D721Med (cell line): ENCODE measurements at places on chromosomes 11 and 22.

- peak; percentile 92 for DNase-seq
These were observed 349.3 kb upstream of the B3GAT1 start for GRCh38 chr11:134761386-134761785.

DNA sequence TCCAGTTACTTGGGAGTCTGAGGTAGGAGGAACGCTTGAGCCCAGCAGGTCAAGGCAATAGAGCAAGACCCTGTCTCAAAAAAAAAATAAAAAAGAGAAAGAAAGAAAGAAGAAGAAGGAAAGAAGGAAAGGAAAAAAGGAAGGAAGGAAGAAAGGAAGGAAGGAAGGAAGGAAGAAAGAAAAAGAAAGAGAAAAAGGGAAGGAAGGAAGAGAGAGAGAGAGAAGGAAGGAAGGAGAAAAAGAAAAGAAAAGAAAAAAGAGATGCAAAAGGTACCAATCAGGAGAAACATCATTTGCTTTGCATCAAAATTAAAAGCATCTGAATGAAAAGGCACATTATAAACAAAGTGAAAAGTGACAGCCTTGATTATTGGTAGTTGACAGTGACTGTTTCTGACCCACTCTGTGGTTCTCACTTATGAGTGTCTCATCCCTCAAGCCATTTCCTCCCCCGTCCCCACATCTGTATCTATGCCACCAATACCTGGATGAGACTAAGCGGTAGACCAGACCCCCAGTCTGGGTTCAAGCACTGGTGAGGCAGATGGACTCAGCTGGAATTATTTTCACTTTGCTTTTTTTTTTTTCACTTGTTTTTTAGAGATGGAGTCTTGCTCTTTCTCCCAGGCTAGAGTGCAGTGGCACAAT, 33.0 kb upstream of the XBP1 start:
- DNase-seq = no peak

DNA sequence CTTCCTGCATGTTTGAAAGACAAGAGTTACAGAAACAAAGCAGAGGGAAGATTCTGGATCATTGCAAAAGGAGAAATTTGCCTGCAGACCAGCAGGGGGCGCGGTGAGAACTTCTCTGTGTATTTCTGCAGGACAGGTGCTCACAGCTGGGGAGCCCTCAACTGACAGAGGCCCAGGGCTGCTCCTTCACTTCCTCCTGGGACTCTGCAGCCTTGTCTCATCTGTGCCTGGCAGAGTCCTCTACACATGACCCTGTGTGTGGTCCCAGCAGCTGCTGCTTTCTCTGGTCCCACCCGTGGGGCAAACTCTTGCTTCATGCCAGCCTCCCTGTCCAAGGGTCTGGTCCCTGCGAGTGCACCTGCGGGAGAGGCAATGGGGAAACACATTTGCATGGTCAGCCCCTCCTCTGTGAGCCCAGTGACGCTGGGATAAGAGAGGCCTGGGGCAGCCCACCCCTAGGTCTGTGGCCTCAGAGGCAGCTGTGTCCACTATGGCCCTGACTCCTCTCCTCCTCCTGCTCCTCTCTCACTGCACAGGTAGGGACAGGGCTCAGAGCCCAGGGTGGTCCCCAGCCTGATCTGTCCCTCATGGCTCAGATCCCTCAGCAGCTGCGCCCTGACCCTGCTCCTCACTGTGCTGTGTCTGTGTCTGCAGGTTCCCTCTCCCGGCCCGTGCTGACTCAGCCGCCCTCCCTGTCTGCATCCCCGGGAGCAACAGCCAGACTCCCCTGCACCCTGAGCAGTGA, 43.2 kb upstream of the VPREB1 start:
- no peak for DNase-seq

- DNase-seq = peak; percentile 13
These were observed 4.0 kb upstream of the NRXN2 start for GRCh38 chr11:64726867-64727530.

DNA sequence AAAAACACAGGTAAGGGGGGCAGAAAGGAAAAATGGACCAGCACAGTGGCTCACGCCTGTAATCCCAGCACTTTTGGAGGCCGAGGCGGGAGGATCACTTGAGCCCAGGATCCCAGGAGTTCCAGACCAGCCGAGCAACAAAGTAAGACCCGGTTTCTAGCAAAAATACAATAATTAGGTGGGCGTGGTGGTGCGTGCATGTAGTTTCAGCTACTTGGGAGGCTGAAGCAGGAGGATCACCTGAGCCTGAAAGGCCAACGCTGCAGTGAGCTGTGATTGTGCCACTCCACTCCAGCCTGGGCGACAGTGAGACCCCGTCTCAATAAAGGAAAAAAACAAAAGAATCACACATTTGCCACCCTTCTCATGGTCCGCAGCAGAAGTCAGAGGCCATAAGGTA, 519.4 kb downstream of the BRD1 start:
- no peak for DNase-seq

GRCh38 chr11:23023319-23023718, 163.0 kb upstream of the CCDC179 start:
- no peak for DNase-seq

DNA sequence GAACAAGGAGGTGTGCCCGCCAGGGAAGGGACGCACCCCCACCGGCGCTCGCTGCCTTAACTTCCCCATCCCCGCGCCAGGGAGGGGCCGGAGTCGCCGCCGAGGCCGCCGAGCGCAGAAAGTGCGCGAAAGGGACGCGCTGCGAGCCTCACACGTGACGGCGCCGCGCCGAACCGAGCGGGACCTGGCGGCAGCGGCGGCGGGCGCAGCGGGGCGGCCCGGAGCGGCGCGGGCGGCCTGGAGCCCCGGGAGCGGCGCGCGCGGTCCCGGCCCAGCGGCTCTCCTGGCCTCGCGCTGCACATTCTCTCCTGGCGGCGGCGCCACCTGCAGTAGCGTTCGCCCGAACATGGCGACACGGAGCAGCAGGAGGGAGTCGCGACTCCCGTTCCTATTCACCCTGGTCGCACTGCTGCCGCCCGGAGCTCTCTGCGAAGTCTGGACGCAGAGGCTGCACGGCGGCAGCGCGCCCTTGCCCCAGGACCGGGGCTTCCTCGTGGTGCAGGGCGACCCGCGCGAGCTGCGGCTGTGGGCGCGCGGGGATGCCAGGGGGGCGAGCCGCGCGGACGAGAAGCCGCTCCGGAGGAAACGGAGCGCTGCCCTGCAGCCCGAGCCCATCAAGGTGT, at the start of gene SORL1:
Gene SORL1 (plus strand): TSS at position 329 of the 623 bp plus-strand sequence. CDS start 18 bp downstream, at position 347.
- peak; percentile 61 for DNase-seq

DNA sequence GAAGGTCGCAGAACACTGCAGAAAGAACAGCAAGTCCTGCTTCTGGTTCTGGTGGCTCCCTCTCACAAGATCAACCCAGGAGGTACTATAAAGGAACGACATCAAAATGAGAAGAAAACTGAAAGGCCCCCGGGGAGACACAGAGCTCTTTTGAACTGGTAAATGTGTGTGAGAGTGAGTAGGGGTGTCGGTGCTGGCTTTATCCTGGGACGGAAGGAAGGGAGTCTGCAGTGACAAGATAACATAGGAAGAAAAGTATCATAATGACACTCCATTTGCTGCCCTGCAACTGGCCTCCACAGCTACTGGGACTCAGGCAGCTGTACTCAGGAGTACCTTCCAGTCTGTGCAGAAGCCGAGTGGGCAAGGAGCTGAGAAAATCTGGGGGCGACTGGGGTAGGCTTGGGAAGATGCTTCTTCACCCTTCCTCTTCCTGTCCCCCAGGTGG, 60.9 kb downstream of the ENTHD1 start:
- no peak for DNase-seq

- no peak for DNase-seq
These were observed 80.9 kb downstream of the FAM76B start for GRCh38 chr11:95708681-95709080.

DNA sequence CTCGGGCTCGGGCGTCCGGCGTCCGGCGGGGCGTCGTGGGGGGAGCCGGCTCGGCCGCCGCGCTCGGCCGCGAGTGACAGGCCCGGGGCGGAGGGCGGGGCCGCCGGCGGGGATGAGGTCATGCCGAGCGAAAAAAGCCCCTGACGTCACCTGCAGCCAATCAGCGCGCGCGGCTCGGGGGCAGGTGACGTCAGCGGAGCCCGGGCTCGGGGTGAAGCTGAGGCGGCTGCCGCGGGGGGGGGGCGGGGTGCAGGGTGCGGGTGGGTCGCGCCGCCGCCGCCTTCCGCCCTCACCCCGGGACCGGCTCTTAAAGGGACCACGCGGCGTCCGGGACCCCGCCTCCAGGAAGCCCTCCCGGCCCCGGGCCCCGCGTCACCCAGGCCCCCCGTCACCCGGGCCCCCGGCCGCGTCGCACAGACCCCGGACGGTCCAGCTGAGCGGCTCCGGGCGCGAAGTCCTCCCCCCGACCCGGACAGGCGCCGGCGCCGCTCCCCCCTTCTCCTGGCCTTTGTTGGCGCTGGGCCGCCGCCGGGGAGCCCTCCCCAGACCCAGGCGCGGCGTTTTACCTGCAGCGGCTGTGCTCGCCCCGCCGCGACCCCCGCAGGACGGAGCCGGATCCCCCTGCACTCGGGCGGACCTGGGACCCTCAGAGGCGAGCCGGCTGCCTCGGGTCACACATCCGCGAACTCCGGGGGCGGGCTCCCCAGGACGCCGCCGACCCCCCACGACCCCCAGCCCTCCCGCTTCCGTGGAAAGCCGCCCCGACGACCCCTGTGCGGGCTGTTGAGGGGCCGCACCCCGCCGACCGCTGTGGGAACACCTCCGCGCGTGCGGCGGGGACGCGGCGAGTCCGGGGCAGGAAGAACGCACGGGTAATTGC, at the start of gene DUSP8:
Gene DUSP8 (minus strand): TSS at position 75 of the 880 bp plus-strand sequence. CDS start 6,445 bp downstream, outside the sequence.
- DNase-seq = peak; percentile 70

GRCh38 chr11:65551572-65552387, 6.4 kb downstream of the LTBP3 start:
- no peak for DNase-seq

DNA sequence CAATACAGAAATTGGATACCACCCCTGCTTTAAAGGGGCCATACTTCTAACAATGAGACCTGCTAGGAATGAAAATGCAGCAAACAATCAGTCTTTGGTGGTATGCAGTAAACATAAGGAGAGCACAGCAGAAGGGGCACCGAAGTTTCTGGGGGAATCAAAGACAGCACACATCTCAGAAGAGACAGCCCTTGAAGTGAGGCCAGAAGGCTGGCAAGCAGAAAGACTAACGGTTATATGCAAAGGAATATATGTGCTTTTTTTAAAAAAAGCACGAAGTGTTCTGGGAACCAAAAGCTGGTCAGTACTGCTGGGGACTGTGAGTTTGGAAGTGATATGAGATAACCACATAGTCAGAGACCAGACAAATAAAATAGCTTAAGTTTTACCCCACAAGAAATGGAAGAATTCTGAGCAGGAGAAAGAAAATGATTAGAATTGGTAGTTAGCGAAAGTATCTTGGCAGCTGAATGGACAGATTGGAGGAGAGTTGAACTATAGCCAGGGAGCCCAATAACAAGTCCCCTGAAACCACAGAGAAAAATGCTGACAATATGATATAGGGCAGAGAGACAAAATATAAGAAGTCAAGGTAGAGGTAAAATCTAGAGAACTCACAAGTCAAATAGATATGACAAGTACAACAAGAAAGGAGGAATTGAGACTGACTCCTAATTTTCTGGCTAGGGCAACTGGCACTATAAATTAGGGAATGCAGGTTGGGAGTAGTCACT, 125.7 kb downstream of the MRTFA start:
- DNase-seq = no peak

DNA sequence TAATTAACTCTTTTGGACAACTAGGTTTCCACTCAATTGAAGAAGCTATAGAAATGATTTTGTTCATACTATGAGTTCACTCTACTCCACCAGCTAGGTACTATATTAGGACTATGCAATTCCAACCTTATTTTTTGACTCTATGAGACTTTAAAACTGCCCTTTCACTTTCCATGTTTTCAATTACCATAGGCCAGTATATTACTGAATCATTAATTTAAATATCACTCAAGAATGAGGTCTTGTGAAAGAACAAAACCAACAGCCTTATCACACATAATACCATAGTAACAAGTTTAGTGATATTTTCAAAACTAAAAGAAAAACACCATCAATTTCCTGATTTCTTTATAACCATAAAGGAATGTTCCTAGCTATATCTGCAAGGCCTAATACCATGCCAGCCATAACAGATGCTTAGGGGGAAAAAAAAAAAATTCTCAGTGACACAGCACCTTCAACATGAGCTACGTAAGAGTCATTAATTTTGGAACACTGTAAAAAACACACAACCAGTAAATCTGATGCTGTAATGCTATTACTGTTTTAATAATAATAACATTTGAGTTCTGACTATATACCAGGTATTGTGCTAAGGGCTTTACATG, 6.1 kb downstream of the DCUN1D5 start:
- DNase-seq = no peak

DNA sequence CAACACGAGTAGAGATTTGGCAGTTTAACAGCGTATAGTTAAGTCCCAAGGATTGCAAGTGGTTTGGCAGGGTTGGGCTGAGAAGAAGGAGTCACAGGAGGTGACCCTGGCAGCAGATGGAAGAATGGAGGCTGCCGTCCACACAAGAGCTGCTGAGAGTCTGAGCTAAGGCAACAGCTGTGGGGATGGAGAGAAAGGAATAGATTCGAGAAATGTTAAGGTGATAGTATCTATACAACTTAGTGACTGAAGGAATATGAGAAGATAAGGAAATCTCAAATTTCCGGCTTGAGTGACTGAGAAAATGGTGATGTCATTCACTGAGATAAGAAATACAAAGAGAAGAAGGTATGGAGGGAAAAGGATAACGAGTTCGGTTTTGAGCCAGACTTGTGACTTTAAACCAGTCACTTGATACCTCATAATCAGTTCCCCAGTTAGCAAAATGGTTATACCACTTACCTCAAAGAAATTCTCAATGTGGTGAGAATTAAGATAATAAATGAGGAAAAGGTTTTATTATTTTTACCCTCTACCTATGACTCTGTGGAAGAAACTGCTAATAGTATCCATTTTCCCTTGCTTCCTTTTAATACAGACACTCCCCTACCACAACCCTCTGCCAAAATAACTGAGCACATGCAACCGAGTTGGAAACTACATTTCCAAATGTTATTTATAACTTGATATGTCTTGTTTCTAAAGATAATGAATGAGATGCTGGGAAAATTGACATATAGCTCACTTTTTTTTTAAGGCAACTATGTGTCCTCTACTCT, 30.7 kb downstream of the FAM168A start:
- no peak for DNase-seq

GRCh38 chr11:113564527-113565130, 89.4 kb upstream of the DRD2 start:
- no peak for DNase-seq

GRCh38 chr11:118491041-118491440, 36.2 kb upstream of the TTC36 start:
- no peak for DNase-seq

- DNase-seq = no peak
These were observed 869.2 kb downstream of the TBC1D22A start for GRCh38 chr22:47631571-47632102.
